ENCODE measurements at places on chromosomes 16 and 17. TPM values are rescaled to one million over a fixed set of nuclear protein-coding genes. Genes with fewer than 3 reads are reported as not detected.

Gene CENPT
- 67.3 TPM for total RNA-seq

Gene TNS4
- total RNA-seq: not detected

- H3K27me3 ChIP-seq: peaks cover 2% of the 10 kb centered on the region
- no peak for DNase-seq
- H3K36me3 ChIP-seq: no peaks in the 10 kb centered on the region
- H3K4me1 ChIP-seq: no peaks in the 10 kb centered on the region
- no peak overlapping the region for H3K4me3 ChIP-seq
- no peak overlapping the region for H3K27ac ChIP-seq
Observed at GRCh38 chr16:78004517-78004916, 17.8 kb upstream of the CLEC3A start.

Gene KRT24
- total RNA-seq: not detected

DNA sequence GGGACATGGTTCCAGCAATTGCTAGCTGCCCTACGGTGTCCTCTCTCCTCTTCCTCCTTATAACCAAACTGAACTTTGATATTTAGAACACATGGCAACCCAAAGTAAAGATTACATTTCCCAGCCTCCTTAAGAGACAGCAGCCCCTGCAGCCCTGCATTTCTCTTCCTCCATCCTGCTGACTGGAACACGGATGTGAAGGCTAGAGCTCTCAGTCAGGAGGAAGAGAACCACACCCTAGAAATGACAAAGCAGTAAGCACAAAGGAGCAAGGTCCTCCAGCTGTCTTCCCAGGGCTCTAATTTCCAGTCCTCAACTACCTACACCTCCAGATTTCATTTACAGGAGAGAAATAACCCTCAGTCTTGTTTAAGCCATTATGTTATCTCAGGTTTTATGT, 10.9 kb downstream of the DYNC1LI2 start:
- no peak overlapping the region for H3K4me3 ChIP-seq
- H3K4me1 ChIP-seq: peaks cover 36% of the 10 kb centered on the region
- peaks cover 60% of the 10 kb centered on the region for H3K36me3 ChIP-seq
- no peak for DNase-seq
- H3K27me3 ChIP-seq: no peaks in the 10 kb centered on the region

GRCh38 chr17:4341616-4341977, 24.9 kb downstream of the UBE2G1 start:
- DNase-seq: no peak
- no peaks in the 10 kb centered on the region for H3K36me3 ChIP-seq
- no peaks in the 10 kb centered on the region for H3K27me3 ChIP-seq
- H3K4me3 ChIP-seq: no peak overlapping the region
- no peaks in the 10 kb centered on the region for H3K4me1 ChIP-seq

Gene CORO7
- total RNA-seq: 25.0 TPM

Gene FOXF1
- not detected for total RNA-seq

GRCh38 chr17:74391771-74392170, 24.5 kb downstream of the GPR142 start:
- no peaks in the 10 kb centered on the region for H3K4me1 ChIP-seq
- H3K27ac ChIP-seq: no peak overlapping the region
- no peak for DNase-seq
- no peak overlapping the region for H3K4me3 ChIP-seq
- no peaks in the 10 kb centered on the region for H3K27me3 ChIP-seq

DNA sequence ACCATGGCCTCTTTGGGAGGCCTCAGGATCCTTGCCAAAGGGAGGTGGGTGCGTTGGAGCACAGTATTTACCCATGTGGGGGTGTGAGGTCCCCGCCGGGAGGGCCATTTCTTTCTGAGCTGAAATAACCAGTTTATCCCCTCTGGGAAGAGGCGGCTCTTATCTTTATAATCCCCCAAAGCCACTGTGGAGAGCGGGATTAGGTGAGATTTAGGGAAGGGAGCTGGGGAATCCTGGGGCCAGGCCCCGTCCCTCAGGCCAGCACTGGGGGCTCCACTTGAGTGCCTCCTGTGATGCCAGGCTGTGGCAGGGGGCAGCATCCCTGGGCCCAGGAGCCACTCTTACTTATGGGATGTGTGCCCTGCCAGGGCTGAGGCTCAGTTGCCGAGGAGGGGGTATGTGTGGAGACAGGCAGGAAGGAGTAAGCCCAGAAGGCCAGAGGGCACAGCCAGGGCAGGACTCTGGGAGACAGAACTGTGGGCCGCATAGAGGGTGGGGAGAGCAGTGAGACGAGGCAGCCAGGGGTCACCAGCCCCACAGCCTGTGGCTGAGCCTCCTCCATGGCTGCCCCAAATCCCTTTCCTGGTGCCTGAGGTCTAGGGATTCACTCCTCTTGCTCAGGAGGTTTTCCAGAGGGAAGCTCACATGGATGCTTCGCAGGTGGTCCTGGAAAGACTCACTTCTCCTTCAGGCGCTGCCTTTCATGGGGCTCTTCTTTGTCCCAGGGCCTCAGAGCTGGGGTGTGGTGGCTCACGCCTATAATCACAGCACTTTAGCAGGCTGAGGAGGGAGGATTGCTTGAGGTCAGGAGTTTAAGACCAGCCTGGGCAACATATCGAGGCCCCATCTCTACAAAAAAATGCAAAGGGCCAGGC, 25.0 kb downstream of the TMEM94 start:
- H3K36me3 ChIP-seq: no peaks in the 10 kb centered on the region
- no peak for DNase-seq
- H3K4me1 ChIP-seq: peaks cover 7% of the 10 kb centered on the region
- no peaks in the 10 kb centered on the region for H3K27me3 ChIP-seq

GRCh38 chr16:89697616-89698331, 3.7 kb downstream of the SPATA2L start:
- no peak overlapping the region for H3K27ac ChIP-seq
- H3K36me3 ChIP-seq: peaks cover 7% of the 10 kb centered on the region
- H3K4me1 ChIP-seq: peaks cover 14% of the 10 kb centered on the region
- no peak for DNase-seq

Gene CD300E
- total RNA-seq: not detected

Gene ARL4D
- total RNA-seq: 19.7 TPM

Gene TGFB1I1
- total RNA-seq: 124 TPM

GRCh38 chr17:40484973-40485530, 16.4 kb downstream of the TNS4 start:
- H3K4me1 ChIP-seq: peaks cover 36% of the 10 kb centered on the region
- H3K27me3 ChIP-seq: no peaks in the 10 kb centered on the region
- peak overlapping the region; percentile 96 for H3K27ac ChIP-seq
- H3K36me3 ChIP-seq: no peaks in the 10 kb centered on the region
- H3K4me3 ChIP-seq: peak overlapping the region; percentile 26
- no peak for DNase-seq

Gene SCN4A
- 0.22 TPM for total RNA-seq

Gene KRT27
- not detected for total RNA-seq

GRCh38 chr17:42669705-42669976, 7.2 kb downstream of the PLEKHH3 start:
- no peak overlapping the region for H3K27ac ChIP-seq
- H3K4me1 ChIP-seq: peaks cover 27% of the 10 kb centered on the region
- H3K36me3 ChIP-seq: peaks cover 9% of the 10 kb centered on the region
- no peaks in the 10 kb centered on the region for H3K27me3 ChIP-seq
- no peak for DNase-seq

- H3K4me3 ChIP-seq: no peak overlapping the region
- H3K27ac ChIP-seq: no peak overlapping the region
- peaks cover 17% of the 10 kb centered on the region for H3K27me3 ChIP-seq
Observed at GRCh38 chr17:42185621-42185930, 324 bp upstream of the HCRT start.

- H3K36me3 ChIP-seq: no peaks in the 10 kb centered on the region
- H3K4me3 ChIP-seq: no peak overlapping the region
- H3K27me3 ChIP-seq: peaks cover 2% of the 10 kb centered on the region
- DNase-seq: peak; percentile 73
- H3K4me1 ChIP-seq: no peaks in the 10 kb centered on the region
Observed at GRCh38 chr17:33241390-33241789, 51.7 kb downstream of the ASIC2 start.

Gene MYCBPAP
- total RNA-seq: 0.99 TPM

Gene PRSS33
- total RNA-seq: not detected

GRCh38 chr16:85514295-85514597, 98.9 kb upstream of the GSE1 start:
- H3K4me3 ChIP-seq: no peak overlapping the region
- no peaks in the 10 kb centered on the region for H3K27me3 ChIP-seq
- H3K4me1 ChIP-seq: peaks cover 18% of the 10 kb centered on the region
- no peaks in the 10 kb centered on the region for H3K36me3 ChIP-seq
- H3K27ac ChIP-seq: peak overlapping the region; percentile 14

Gene CORO1A
- 4.0 TPM for total RNA-seq

- DNase-seq: peak; percentile 43
- peaks cover 20% of the 10 kb centered on the region for H3K4me1 ChIP-seq
- H3K27me3 ChIP-seq: no peaks in the 10 kb centered on the region
- H3K27ac ChIP-seq: no peak overlapping the region
- no peak overlapping the region for H3K4me3 ChIP-seq
Observed at GRCh38 chr16:69481901-69482341, 57.5 kb downstream of the CYB5B start.

Gene TBX6
- total RNA-seq: 0.22 TPM

Gene ADAD2
- not detected for total RNA-seq

- no peaks in the 10 kb centered on the region for H3K4me1 ChIP-seq
- H3K36me3 ChIP-seq: no peaks in the 10 kb centered on the region
- H3K27ac ChIP-seq: no peak overlapping the region
- no peak for DNase-seq
Observed at GRCh38 chr17:27049104-27049784, 244.7 kb upstream of the WSB1 start.

DNA sequence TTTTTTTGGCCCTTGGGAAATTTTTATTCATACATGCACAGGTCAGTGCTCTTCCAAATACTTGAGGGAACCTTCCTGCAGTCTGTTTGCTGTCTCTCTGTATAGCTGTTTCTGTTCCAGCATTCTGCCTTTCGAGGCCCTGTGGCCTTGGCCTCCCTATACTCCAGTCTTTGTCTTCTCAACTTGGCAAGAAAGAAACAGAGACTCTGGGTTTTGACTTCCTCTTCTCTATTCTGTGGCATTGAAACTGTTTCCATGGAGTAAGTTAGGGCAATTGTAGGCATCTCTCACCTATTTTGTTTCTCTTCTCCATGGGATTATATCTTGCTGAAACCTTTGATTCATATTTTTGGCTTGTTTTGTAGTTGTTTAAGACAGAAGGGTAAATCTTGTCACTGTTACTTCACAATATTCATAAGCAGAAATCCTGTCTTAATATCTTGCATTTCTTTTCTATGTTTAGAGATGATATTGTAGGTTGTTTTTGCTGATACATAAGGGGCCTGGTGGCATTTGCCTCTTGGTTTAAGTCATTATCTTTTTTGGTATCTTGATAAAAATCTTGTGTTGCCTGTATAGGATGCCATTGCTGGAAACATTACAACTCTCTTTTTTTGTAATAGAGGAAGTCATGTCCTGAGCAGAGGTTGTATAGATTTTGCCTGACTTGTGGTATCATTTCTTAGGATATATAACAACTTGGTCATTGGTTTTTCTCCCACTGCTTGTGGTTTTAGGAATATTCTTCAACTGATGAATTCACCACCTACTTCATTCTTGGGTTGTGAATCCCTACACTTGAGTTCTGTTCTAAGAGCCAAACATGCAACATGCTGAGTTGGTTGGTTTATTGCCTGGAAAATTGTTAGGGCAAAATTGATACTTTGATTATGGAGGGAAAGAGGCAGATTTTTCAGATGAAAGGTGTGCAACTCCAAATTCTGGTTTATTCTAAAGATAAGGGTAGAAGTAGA, 168.6 kb downstream of the FTO start:
- peak; percentile 95 for DNase-seq
- peaks cover 17% of the 10 kb centered on the region for H3K4me1 ChIP-seq
- no peak overlapping the region for H3K4me3 ChIP-seq
- H3K36me3 ChIP-seq: no peaks in the 10 kb centered on the region
- H3K27me3 ChIP-seq: no peaks in the 10 kb centered on the region
- H3K27ac ChIP-seq: peak overlapping the region; percentile 34

DNA sequence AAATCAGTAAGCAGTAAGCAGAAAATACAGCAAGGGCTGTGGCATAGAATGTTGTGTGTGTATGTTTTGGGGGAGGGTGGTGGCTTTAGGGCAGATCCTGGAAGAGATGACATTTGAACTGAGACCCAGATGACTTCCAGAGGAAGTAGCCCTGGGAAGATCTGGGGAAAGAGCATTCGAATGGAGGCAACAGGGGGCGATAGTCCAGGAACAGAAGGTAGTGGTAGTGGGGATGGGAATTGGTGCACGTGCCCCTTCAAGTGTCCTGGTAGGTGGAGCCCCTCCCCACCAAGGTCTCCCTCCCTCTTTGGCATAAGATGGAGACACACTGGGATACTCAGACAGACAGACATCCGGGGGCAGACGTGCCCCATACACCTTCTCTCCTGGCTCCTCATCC, 14.1 kb downstream of the ARHGEF15 start:
- H3K4me1 ChIP-seq: peaks cover 4% of the 10 kb centered on the region
- DNase-seq: no peak
- no peaks in the 10 kb centered on the region for H3K36me3 ChIP-seq
- H3K4me3 ChIP-seq: no peak overlapping the region
- H3K27ac ChIP-seq: no peak overlapping the region
- no peaks in the 10 kb centered on the region for H3K27me3 ChIP-seq

DNA sequence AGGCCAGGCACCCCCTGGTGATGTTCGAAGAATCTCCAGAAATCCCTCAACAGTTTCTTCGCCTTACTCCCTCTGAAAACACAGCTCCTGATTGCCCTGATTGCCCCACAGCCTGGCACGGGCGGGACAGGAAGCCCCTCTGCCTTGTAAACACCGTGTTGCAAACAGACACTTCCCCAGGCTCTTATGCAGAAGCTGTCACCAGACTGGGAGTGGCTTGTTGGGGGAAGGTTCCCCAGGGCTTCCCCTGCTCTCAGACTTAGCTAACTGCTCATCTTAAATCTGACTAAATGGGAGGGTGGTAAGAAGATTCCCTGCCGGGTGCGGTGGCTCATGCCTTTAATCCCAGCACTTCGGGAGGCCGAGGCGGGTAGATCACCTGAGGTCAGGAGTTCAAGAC, 11.2 kb downstream of the PIK3R5 start:
- DNase-seq: no peak
- H3K4me1 ChIP-seq: no peaks in the 10 kb centered on the region
- H3K27me3 ChIP-seq: peaks cover 5% of the 10 kb centered on the region
- H3K36me3 ChIP-seq: no peaks in the 10 kb centered on the region
- H3K4me3 ChIP-seq: no peak overlapping the region
- H3K27ac ChIP-seq: no peak overlapping the region

DNA sequence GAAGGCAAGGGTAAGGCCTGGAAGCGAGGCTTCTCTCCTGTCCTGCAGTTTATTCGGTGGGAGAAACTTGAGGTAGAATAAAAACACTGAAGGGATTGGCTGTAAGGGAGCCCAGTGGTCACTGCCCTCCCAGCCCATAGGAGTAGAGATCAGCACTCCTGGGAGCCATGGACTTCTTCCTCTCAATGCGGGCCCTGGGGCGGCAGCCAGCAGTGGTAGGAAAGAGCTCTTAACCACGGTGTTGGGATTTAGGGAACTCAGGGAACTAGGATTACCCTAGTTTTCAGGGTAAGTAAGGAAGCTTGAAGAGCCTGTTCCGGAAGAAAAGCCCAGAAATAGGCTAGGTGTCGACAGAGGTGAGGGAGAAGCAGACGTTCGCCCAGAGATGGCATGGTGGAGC, 23.8 kb upstream of the NAGLU start:
- no peak for DNase-seq
- H3K4me3 ChIP-seq: no peak overlapping the region
- H3K27me3 ChIP-seq: no peaks in the 10 kb centered on the region
- no peak overlapping the region for H3K27ac ChIP-seq
- peaks cover 15% of the 10 kb centered on the region for H3K36me3 ChIP-seq

Gene PIK3R5
- 0.30 TPM for total RNA-seq

Gene TMEM238L
- not detected for total RNA-seq

GRCh38 chr16:69171325-69172084, 15.5 kb upstream of the SNTB2 start:
- peak overlapping the region; percentile 10 for H3K27ac ChIP-seq
- H3K4me1 ChIP-seq: peaks cover 40% of the 10 kb centered on the region
- H3K27me3 ChIP-seq: no peaks in the 10 kb centered on the region
- peaks cover 8% of the 10 kb centered on the region for H3K36me3 ChIP-seq
- peak; percentile 85 for DNase-seq

- H3K36me3 ChIP-seq: no peaks in the 10 kb centered on the region
- peak overlapping the region; percentile 52 for H3K27ac ChIP-seq
- no peak overlapping the region for H3K4me3 ChIP-seq
Observed at GRCh38 chr16:4529085-4530060, 9.2 kb downstream of the CDIP1 start.
